ENCODE measurements at places on chromosomes 6 and 20.

DNA sequence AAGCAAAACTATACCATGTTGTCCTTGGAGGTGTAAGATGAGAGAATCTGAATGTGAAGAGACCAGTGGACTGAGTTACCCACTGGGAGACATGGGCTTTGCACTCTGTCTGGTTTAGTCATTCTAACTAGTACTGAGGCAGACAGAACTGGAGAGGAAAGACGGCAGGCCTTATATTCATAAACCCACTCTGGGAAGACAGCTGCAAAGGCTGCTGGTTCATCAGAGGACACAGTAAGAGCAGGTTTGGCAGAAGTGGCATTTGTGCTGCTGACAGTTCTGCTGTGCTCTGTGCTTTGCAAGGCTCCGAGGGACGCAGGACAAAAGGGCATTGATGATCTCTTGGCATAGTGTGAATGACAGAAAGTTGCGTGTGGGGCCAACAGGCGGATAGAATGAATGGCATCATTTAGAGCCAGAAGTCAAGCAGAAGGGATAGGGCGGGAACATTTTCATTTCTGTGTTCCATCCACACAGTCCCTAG is 142.3 kb upstream of the TENT5A start:
- DNase-seq = no peak

DNA sequence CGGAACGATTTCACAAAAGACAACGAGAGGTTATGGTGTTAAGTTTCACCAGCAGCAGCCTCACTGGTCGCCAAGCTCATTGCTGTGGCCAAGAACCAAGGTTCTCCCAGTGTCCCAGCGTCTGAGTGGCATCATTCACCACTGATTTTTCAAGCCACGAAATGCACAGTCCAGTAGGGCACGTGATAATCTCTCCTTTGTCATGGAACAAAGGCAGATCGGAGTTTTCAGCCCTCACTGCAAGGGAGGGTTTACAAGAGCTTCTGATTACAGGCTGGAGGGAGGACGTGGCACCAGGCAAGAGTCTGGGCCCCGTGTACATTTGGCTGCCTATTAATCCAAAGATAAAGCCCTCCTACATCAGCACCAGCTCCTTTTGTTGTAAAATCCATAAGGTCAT is 2.0 kb downstream of the CD24 start:
- DNase-seq = peak; percentile 83

DNA sequence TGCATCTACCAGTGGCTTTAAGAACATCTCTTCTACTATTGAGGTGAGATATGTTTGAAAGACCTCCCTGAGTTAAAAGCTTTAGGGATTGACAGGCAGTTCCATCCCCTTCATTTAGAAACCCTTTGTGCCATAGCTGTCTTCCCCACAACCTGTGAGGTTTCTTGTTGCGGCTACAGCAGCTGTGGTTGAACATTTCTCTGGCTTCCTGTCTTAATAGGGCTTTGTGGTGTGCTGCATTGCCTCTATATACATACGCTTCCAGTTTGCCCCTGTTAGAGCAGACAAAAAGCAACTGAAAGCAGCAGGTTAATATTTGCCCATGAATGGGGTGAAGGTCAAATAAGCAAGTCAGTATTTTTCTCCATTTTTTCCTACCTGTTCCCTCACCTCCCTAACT is 210.2 kb downstream of the TMEM200A start:
- no peak for DNase-seq

DNA sequence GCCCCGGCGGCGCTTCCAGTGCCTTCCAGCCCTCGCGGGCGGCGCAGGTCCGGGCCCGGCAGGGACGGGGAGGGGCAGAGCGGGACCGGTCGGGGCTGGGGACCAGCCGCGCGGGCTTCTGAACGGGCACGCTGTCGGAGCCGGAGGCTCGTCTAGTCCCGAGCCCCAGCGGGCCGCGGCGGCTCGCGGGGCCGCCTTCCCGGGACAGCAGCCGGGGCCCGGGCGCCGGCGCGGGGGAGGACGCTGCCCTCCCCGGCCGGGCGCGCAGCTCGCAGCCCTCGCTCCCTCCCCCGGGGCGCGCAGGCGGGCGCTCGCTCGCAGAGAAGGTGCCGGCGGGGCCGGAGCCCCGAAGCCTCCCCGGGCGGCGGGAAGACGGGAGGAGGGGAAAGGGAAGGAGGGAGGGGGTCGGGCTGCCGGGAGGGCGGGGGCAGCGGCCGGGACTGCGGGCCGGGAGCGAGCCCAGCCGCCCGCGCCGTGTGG is 696 bp upstream of the SIRPA start:
- no peak for DNase-seq

- no peak for DNase-seq
These were observed 286.5 kb upstream of the PRND start for GRCh38 chr20:4435225-4435624.

DNA sequence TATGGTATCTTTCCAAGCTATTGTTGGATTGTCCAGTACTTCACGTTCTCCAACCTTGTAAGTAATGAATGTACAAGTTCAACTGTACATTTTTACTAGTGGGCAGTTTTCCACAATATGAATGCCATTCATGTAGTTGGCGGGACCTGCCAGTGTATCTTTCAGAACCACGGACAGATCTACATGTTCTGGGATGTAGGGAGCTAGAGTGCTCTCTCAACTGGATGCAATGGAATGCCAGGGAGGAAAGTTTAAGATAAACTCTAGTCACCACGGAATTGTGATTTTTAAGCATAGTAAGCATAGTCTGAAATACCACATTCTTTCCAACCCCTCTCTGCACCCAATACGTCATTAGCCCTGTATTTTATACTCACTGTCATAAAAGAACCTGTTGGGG is 21.5 kb upstream of the HLA-C start:
- no peak for DNase-seq

GRCh38 chr6:3748208-3749066 is 3.1 kb downstream of the PXDC1 start:
- DNase-seq = peak; percentile 58

DNA sequence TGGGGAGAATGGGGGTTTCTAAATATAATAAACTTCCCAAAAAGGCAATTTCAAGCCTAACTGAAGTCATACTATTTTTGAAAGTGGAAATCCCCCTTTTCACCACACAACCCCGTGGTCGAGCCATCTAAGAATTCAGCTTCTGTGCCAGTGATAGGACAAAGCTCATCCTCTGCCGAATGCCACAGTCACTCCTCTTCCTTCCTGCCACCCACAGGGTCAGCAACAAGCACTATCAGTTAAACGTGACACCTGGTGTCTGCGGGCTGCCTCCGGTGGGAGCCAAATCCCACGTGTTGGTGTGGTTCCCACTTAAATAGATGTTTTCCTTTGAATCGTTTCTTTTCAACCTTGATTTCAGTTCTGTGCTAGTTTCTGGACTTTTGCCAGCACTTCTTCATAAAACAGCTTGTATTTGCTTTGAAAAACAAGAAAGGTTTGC is 60.7 kb downstream of the TNFAIP3 start:
- DNase-seq = no peak

DNA sequence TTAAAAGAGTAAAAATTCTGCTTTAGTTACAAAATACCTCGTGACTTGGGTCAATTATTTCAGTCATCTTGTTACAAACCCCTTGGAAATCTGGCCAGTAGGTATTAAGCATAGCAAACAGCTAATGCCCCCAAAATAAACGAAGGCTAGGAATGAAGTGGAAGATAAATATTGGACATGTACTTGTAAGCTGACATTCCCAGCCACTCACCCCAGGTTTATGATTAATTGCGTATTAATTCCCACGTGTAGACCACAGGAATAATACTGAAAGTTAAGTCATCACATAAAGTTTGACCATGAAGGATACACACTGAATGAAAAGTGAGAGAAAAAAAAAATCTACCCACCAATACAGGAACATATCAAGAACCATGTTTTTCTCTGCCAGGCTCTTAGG is 936.5 kb upstream of the ADGRB3 start:
- DNase-seq = no peak

GRCh38 chr20:23509247-23509913 is 18.5 kb downstream of the CST8 start:
- DNase-seq = no peak

- peak; percentile 98 for DNase-seq
These were observed 35.2 kb downstream of the RREB1 start for GRCh38 chr6:7142918-7143475.

- DNase-seq = no peak
These were observed 202.7 kb downstream of the TFAP2C start for GRCh38 chr20:56831795-56832194.

DNA sequence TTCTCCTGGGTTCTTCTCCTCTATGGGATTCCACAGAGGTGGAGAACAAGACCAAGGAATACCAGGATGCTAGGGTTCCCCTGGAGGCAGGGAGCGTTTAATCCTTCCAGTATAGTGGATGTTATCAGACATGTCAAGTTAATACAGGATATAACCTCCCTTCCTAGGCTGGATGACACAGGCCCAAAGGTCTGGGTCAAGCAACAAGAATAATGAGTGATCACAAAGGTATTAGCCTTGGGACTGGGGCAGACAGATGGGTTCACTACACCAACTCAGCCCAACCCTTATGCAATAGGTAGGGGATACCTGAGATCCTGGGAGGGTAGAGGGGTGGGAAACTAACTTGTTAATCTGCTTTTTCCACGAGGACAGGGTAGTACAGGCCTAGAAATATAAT is 690.3 kb downstream of the HTR1B start:
- DNase-seq = no peak

GRCh38 chr20:5374171-5374570 is 57.4 kb upstream of the PROKR2 start:
- no peak for DNase-seq

DNA sequence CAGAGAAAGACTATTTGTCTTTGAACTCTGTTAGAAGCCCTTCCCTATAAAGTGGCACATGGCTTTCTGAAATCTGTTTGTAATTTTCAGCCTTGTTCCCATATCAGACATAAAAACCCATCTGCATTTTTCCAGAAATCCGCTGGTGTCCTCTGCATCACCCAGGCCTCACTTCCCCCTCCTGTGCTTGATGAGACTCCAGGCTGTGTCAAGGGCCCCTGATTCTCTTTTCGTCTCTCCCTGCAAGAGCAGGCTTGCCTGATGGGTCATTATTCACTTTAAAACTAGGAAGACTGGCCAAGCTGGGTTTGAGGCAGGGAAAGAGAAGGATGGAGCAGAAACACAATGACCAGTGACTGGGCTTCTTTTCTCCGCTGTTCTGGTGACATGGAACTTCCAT is 10.6 kb upstream of the PROKR2 start:
- no peak for DNase-seq

DNA sequence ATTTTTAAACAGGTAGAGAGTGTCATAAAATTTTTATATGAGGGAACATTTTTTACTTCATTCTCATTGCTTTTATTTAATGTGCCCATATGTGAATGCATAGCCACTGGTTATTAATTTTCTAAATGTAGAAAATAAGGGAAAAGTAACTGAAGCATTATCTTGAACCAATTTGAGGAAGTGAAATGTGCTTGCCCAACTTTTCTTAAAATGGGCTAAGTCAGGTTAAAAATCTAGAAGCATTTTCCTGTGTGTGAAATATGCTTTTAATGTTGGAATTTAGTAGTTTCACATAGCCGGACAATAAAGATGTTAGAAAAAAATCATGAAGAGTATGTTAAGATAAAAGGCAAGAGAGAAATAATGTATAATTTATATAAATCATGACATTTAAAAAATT is 3.8 kb downstream of the SEC23B start:
- no peak for DNase-seq

GRCh38 chr6:142790257-142790656 is 154.7 kb downstream of the HIVEP2 start:
- DNase-seq = no peak

DNA sequence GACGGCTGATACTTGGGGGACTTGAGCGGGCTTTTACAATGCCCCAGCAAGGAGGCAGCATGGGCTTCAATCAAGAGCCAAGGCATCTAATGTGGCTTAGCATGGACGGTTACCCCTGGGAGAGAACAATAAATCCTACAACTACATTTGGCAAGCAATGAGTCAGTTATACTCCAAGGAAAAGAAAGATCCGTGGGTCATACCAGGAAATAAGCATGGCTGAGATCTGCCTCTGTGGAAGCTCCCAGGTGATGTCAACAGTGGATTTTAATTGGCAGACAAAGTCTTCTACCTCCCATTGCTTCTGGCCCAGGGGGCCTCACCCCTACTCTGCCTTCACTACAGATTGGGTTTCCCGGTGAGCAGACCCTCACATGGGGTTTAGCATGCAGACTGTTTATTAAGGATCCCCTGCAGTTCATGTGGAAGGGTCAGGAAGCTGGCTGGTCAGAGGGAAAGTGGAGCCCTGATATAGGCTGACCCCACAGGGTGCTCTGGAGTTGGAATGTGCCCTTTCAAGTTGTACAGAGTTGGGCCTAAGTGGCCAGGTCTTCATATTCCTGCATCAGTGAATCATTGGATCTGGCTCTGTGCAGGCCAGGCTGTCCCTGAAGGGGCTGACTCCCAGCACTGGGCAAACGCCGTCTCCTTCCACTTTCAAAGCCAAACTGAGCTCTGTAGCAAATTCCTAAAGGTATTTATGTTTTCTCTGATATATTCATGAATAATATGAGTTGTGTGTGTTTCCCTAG is 91.3 kb upstream of the GGTLC1 start:
- DNase-seq = no peak

DNA sequence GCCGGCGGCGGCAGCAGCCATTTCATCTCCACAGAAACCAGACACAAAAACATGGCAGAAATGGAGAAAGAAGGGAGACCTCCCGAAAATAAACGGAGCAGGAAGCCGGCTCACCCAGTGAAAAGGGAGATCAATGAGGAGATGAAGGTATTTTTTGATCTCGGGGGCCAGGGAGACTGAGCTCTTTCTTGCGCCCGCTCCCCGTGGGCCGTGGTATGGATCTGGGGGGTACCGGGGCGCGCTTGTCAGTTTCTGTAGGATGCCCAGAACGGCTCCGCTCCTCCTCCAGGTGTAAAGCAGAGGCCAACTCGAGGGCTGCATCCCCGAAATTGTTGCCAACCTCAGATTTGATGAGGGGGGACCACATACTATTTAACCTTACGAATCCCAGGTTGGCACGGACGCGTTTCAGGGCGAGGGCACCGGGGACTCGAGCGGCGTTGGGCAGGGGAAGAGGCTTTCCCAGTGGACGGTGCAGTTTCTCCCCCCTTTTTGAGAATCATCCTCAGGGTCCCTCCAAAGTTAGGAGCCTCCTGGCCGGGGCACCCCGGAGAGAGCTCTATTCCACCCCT is 735 bp downstream of the SOBP start:
- DNase-seq = no peak

Data from NCI-H2029 (cell line).